Fibroblast of skin of back (primary cell): ENCODE measurements at places on chromosomes 6 and 20.

GRCh38 chr6:33431880-33432541 is 12.1 kb downstream of the SYNGAP1 start:
- no peak for DNase-seq

GRCh38 chr6:132004668-132005067 is 53.5 kb upstream of the CCN2 start:
- DNase-seq, result no peak

DNA sequence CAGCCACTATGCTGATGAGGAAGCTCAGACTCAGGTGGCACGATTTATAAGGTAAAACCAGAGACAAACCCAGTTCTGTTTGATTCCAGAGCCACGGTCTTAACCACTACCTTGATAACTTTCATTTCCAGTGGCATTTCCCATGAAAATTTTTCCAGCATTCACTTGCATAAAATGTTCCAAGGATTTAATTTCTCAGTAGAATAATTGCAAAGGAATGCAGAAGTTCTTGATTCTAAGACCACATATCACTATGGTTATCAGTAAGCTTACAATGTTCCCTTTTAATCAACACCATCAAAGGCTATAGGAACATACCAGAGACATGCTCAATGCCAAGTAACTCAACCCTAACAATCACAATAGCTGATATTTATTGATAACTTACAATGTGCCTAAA is 306.0 kb upstream of the HS3ST5 start:
- no peak for DNase-seq

DNA sequence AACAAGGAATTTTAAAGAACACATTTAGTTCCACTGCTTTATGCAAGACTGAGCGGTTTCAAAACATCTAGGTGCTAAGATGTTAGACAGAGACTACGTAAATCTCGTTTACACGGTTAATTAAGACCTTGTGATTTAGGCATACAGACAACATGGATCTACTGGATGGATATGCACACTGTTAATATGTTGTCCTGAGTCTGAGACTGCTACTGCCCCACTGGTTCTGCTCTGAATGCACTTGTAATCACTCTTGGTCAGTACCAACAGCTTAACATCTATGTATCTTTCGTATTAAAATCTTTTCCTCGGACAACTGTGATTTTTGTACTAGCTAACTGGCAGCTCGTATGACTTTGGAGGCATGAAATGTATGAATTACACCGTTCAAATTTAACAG is 3.1 kb downstream of the MAN1A1 start:
- DNase-seq, result no peak

DNA sequence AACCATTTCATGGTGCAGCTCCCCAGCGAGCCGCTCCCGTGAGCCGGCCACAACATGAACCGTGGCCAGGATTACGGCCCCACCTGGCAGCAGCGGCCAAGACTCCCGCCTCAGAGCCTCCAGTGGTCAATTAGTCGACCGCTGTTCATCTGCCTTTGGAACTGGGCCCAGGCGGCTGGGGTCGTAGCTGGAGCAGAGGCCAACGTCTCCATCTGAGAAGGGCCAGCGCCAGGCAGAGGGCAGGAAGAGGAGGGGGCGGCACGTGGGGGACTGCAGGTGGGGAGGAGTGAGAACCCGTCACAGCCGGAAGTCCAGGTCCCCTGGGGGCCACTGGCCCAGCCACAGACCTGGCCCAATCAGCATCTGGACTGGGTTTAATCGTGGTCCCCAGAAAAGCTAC is 184.3 kb downstream of the TAF4 start:
- no peak for DNase-seq
